ENCODE measurements at places on chromosomes 3 and 15. TPM values are rescaled to one million over a fixed set of nuclear protein-coding genes. Genes with fewer than 3 reads are reported as not detected.

Gene ERICH6
- not detected for total RNA-seq

Gene NANOGP8
- 0.45 TPM for total RNA-seq

Gene PTH1R
- 24.6 TPM for total RNA-seq

Gene LINGO1
- 0.86 TPM for total RNA-seq

Gene CTSH
- 38.5 TPM for total RNA-seq

Gene PPP1R14D
- not detected for total RNA-seq

Gene SERPINI1
- total RNA-seq, result 0.86 TPM

Gene MYH15
- total RNA-seq, result 0.03 TPM

Gene CCR1
- 2.3 TPM for total RNA-seq

Gene CD276
- 20.5 TPM for total RNA-seq

Gene INO80
- total RNA-seq, result 10.4 TPM

Gene SUSD5
- 0.05 TPM for total RNA-seq

Gene CFAP92
- not detected for total RNA-seq

Gene COMMD2
- 9.5 TPM for total RNA-seq

Gene SKOR1
- 0.13 TPM for total RNA-seq

Gene PAK6
- not detected for total RNA-seq

Gene P3H2
- 3.9 TPM for total RNA-seq

Gene TPRG1
- total RNA-seq, result 33.3 TPM

Gene GP9
- 0.20 TPM for total RNA-seq

Gene WDR72
- total RNA-seq, result 11.8 TPM

Gene MELTF
- total RNA-seq, result 0.70 TPM

Gene CFAP100
- not detected for total RNA-seq

Gene P2RY14
- not detected for total RNA-seq

Gene TKT
- total RNA-seq, result 109 TPM

Gene ANKUB1
- total RNA-seq, result not detected

Gene ROBO2
- 0.20 TPM for total RNA-seq

Gene C3orf49
- not detected for total RNA-seq

Gene GOLGA8H
- 0.15 TPM for total RNA-seq

Gene GPR160
- 0.96 TPM for total RNA-seq

Gene SLC49A4
- total RNA-seq, result 5.9 TPM

Gene ZNF592
- total RNA-seq, result 14.5 TPM

Gene NR2E3
- 0.33 TPM for total RNA-seq

Gene GNAT1
- total RNA-seq, result 0.08 TPM

Gene C15orf40
- 11.0 TPM for total RNA-seq

Gene TRIM42
- total RNA-seq, result not detected

Gene CLSTN2
- 1.9 TPM for total RNA-seq

Gene NCEH1
- 1.9 TPM for total RNA-seq

Gene HIGD2B
- not detected for total RNA-seq

Gene PRTG
- 0.23 TPM for total RNA-seq

Gene TIPIN
- total RNA-seq, result 2.5 TPM

Measured in left lobe of liver (tissue), 2 donors.